Mesothelial cell of epicardium (in vitro differentiated cells): ENCODE measurements at places on chromosomes 13 and 19. TPM values are rescaled to one million over a fixed set of nuclear protein-coding genes. Genes with fewer than 3 reads are reported as not detected.
A peak's percentile ranks its signal among the peaks of the same experiment; 100 is the strongest.

Gene ZNF66
- total RNA-seq = 15.6 to 16.7 TPM (median 16.2 TPM) in 3 replicates

Gene CCL25
- 0.29 to 0.42 TPM in 2 of 3 replicates, not detected in the other for total RNA-seq

- peaks cover 47% of the 10 kb centered on the region for H3K4me1 ChIP-seq
- peak within 1 kb of the TSS; percentile 92 for H3K4me3 ChIP-seq
- no peaks in the 10 kb centered on the region for H3K36me3 ChIP-seq
- peak within 1 kb of the TSS; percentile 93 for H3K27ac ChIP-seq
Observed at GRCh38 chr19:38264486-38265212, at the start of gene SPINT2. Gene SPINT2 (plus strand): TSS chr19:38264573. CDS start chr19:38264893, 320 bp downstream.

Gene CGB8
- 0.29 to 0.31 TPM in 2 of 3 replicates, not detected in the other for total RNA-seq

Gene KCNJ14
- 2.7 to 2.8 TPM (median 2.8 TPM) in 3 replicates for total RNA-seq

DNA sequence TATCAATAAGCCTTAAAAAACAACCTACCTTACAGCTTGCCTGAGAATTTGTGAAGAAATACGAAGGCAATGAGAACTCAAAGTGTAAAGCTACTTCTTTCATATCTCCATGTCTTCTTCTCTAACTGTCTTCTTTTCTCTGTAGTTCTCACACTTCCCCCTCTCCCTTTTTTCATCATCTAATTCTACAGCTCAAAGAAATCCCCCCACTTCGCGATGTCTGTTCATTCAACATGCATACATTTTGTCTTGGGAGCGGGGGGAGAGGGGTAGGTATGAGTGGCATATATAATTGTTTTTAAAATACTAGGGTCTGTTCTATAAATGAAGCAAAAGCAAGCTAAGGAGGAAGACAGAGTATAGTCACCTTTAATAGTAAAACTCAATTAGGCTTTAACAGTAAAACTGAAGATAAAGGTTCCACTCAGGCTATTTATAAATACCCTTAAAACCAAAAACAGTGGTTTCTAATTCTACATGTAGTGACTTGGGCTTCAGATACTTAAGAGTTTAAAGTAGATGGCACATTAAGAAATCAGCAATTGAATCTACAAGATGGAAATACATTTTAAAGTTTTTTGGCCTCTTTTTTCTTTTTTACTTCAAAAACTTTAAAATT, 106.9 kb downstream of the KLF12 start:
- no peak overlapping the region for H3K4me3 ChIP-seq
- peaks cover 7% of the 10 kb centered on the region for H3K36me3 ChIP-seq
- no peak overlapping the region for H3K27ac ChIP-seq

Gene CKM
- total RNA-seq = not detected in 3 replicates

GRCh38 chr13:85040215-85040614, 759.0 kb downstream of the SLITRK6 start:
- H3K27me3 ChIP-seq = no peaks in the 10 kb centered on the region
- H3K36me3 ChIP-seq = no peaks in the 10 kb centered on the region
- H3K4me1 ChIP-seq = no peaks in the 10 kb centered on the region
- H3K27ac ChIP-seq = no peak overlapping the region

GRCh38 chr19:39351537-39352064, 9.4 kb downstream of the SAMD4B start:
- H3K36me3 ChIP-seq = peaks cover 35% of the 10 kb centered on the region
- H3K27me3 ChIP-seq = no peaks in the 10 kb centered on the region
- no peak overlapping the region for H3K4me3 ChIP-seq
- H3K27ac ChIP-seq = no peak overlapping the region
- H3K4me1 ChIP-seq = peaks cover 13% of the 10 kb centered on the region

GRCh38 chr13:35887115-35887666, 244.0 kb downstream of the DCLK1 start:
- H3K36me3 ChIP-seq = peaks cover 3% of the 10 kb centered on the region
- no peak for DNase-seq
- no peak overlapping the region for H3K4me3 ChIP-seq
- no peaks in the 10 kb centered on the region for H3K27me3 ChIP-seq
- peak overlapping the region; percentile 32 for H3K27ac ChIP-seq
- H3K4me1 ChIP-seq = peaks cover 72% of the 10 kb centered on the region

DNA sequence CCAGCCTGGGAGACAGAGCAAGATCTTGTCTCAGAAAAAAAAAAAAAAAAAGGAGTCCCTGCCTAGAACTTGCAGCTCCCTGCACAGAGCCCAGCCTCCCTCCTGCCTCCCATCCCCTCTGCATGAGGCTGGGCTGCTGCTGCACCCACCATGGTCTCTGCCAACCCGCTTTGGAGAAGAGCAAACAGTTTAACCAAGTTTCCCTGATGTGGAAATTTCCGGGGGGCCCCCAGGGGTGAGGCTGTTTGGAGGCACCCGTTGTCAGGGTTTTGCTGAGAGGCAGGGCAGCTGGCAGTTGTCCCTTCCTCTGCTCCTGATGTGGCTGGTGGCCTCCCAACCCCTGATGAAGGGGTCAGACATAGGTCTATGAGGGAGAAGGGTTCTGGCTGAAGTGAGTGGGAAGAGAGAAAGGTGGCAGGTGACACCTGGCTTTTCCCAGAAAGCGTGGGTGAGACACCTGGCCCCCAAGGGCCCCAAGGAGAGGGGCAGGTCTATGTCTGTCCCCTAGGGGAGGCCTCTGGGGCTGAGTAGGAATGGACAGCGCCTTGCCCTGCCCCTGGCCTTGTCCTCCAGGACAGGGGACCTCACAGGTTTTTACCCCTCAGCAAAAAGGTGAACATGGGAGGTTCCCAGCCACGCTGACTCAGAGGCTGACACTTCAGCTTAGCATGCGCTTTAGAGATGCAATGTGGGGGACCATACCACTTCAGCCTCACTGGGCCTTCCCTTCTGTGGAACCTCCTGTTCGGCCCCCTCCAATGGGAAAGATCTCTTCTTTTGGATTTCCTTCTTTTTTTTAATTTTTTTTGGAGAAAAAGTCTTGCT, 5.5 kb downstream of the LRP3 start:
- H3K27ac ChIP-seq = no peak overlapping the region
- DNase-seq = no peak
- no peaks in the 10 kb centered on the region for H3K27me3 ChIP-seq
- peaks cover 2% of the 10 kb centered on the region for H3K4me1 ChIP-seq

- H3K27me3 ChIP-seq = peaks cover 92% of the 10 kb centered on the region
- H3K4me3 ChIP-seq = peak overlapping the region; percentile 57
- H3K4me1 ChIP-seq = peaks cover 8% of the 10 kb centered on the region
- DNase-seq = no peak
- no peaks in the 10 kb centered on the region for H3K36me3 ChIP-seq
Observed at GRCh38 chr19:12833738-12834565, 427 bp downstream of the RTBDN start.

GRCh38 chr19:45774765-45775164, 5.7 kb upstream of the SIX5 start:
- DNase-seq = no peak
- H3K27ac ChIP-seq = no peak overlapping the region
- no peaks in the 10 kb centered on the region for H3K27me3 ChIP-seq
- H3K36me3 ChIP-seq = peaks cover 18% of the 10 kb centered on the region

DNA sequence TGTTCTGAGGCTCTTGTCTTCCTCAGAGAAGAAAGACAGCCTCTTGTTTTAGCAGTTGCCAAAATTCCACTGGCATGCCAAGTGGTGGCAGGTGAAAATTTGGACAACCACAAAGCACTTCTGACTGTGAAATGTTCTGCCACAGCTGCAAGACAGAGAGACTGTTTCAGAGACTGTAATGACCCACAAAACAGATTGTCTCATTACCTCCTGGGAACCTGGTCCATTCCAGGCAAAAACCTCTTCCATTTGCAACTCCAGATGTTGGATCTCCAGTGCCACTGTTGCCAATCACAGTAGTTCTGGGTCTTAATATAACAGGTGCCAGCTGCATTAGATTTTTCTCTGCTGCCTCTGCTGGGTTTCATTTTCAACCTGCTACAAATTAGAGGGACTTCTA, 911.5 kb downstream of the UQCRFS1 start:
- H3K4me3 ChIP-seq = no peak overlapping the region
- H3K4me1 ChIP-seq = no peaks in the 10 kb centered on the region
- H3K36me3 ChIP-seq = no peaks in the 10 kb centered on the region
- peaks cover 10% of the 10 kb centered on the region for H3K27me3 ChIP-seq
- DNase-seq = no peak

Gene ALOX5AP
- 0.25 TPM in 2 of 3 replicates, not detected in the other for total RNA-seq

DNA sequence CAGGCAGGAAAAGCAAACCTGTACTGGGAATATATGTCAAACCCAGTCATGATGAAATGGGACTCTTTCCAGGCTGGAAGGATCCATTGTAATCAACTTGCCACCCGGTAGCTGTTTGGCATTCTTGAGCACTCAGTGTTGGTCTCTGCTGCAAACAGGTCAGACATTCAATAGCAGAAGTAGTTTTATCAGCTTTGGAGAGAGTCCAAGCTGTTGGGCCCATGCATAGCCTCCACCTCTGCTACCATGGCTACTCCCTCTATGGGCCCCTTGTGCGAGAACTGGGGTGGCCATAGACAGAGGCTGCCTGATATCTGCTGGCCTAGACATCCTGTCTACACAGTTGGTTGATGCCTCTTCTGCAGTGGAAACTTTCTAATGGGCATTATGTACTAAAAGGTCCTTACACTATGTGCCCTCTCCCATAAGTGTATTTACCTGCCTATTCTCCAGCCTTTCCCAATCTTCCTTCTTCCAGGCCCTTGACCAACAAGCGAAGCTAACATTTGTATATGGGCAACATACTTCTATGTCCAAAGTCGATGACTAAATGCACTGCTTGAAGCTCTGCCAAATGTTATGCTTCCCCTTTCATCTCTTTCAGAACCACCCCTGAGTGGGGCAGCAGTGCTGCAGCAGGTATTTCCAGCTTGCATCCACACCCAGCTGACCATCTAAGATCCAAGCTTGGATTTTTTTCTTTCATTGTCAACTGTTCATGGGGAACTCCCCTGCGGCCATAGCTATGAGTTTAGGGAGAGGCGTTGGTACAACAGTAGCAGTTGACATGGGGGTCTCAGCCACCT, 5.3 kb upstream of the RNF6 start:
- H3K36me3 ChIP-seq = no peaks in the 10 kb centered on the region
- no peaks in the 10 kb centered on the region for H3K27me3 ChIP-seq
- peaks cover 7% of the 10 kb centered on the region for H3K4me1 ChIP-seq

DNA sequence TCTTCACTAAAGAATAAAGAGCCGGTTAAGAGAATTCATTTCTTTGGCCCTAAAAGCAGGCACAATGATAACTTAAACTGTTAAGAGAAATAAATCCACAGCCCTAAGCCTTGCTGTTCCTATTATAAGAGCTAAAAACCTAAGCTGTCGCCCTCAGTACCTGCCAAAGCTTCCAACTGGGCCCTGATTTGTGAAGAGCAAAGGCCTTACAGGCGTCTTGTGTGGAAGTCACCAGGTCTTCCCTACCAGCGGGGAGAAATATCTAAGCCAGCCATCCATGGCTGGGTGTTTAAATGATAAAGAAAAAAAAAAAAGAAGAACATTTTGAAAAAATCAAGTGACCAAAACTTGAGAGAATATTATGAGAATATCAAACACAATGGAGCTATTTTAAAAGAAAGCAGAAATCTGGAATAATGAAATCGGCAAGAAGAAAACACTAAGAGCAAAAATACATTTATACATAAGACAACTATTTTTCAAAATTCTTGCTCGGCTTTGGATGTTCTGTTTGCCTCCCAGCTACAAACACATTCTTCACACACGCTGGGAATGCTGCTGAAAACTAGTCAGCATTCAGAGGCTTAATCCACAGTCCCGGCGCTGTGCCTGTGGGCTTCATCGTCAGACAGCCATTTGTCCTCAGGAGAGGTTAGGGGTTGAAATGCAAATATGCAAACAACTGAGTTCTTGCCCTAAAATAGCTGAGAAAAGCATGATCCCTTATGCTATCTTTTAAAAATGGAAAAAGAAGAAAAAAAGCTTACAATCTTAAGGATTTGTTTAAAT, 89.8 kb upstream of the LSM14A start:
- H3K4me1 ChIP-seq = peaks cover 12% of the 10 kb centered on the region
- no peaks in the 10 kb centered on the region for H3K36me3 ChIP-seq
- no peaks in the 10 kb centered on the region for H3K27me3 ChIP-seq
- no peak overlapping the region for H3K4me3 ChIP-seq

Gene RASIP1
- total RNA-seq = 1.4 to 2.1 TPM (median 1.5 TPM) in 3 replicates

Gene ZNF575
- 2.3 to 2.8 TPM (median 2.6 TPM) in 3 replicates for total RNA-seq

DNA sequence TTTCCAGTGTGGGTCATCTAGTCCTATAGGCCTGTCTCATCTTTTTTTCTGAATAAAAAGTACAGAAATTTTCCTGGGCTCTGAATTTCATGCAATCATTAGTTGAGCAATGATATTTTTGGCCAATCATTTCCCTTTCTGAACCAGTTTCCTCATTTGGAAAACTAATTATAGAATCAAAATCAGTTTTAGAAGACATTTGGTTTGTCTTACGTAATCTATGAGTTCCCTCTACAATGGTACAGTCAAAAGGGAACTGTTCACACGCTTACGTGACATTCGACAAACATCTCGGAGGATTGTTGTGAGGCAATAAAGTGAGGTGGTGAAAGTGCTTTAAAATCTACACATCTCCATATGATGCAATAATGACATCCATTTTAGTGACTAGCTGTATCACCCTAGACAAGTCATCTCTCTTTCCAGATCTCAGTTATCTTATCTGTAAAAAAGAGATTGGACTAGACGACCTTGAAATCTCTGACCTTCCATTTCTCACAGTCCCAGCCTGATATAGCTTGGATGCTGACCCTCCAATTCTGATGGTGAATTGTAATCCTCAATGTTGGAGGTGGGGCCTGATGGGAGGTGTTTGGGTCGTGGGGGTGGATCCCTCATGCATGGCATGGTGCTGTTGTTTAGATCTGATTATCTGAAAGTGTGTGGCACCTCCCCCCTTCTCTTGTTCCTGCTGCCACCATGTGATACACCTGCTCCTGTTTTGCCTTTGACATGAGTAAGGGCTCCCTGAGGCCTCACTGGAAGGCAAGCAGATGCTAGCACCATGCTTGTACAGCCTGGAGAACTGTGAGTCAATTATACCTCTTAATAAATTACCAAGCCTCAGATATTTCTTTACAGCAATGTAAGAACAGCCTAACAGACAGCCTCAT, 26.7 kb downstream of the FLT1 start:
- H3K4me3 ChIP-seq = no peak overlapping the region
- peaks cover 2% of the 10 kb centered on the region for H3K4me1 ChIP-seq
- H3K27me3 ChIP-seq = no peaks in the 10 kb centered on the region
- no peaks in the 10 kb centered on the region for H3K36me3 ChIP-seq

Gene ZNF550
- total RNA-seq = 10.3 to 13.3 TPM (median 11.3 TPM) in 3 replicates

DNA sequence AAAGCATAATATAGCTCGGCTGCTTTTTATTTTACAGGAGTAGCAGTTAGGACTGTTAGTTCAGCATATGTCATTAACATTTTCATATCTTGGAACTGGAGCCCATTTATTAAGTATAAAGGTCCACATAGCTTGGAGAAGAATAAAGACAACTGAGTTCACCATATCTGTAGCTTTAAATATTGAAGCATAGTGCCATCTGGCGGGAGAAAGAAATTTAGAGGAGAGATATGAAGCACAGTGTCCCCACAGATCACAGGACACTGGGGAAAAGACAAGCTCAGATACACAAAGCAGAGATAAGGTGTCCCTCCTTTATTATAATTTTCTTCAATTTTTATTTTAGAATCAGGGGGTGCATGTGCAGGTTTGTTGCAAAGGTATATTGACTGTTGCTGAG, 104.7 kb upstream of the FREM2 start:
- H3K27ac ChIP-seq = no peak overlapping the region
- no peak overlapping the region for H3K4me3 ChIP-seq
- no peaks in the 10 kb centered on the region for H3K36me3 ChIP-seq
- H3K4me1 ChIP-seq = peaks cover 7% of the 10 kb centered on the region

Gene NPAS1
- total RNA-seq = 3.4 to 3.9 TPM (median 3.9 TPM) in 3 replicates

GRCh38 chr19:35596366-35596999, 10.5 kb downstream of the PMIS2 start:
- no peaks in the 10 kb centered on the region for H3K36me3 ChIP-seq
- no peaks in the 10 kb centered on the region for H3K4me1 ChIP-seq
- peaks cover 25% of the 10 kb centered on the region for H3K27me3 ChIP-seq
- no peak for DNase-seq

Gene CD70
- total RNA-seq = not detected in 3 replicates

- H3K27me3 ChIP-seq = no peaks in the 10 kb centered on the region
- DNase-seq = no peak
- no peak overlapping the region for H3K27ac ChIP-seq
- no peak overlapping the region for H3K4me3 ChIP-seq
Observed at GRCh38 chr13:71629167-71629566, 237.8 kb downstream of the DACH1 start.

Gene IGFL3
- not detected in 3 replicates for total RNA-seq

Gene SUCLA2
- 39.3 to 41.1 TPM (median 40.0 TPM) in 3 replicates for total RNA-seq
